ENCODE measurements at places on chromosomes 5 and 9. TPM values are rescaled to one million over a fixed set of nuclear protein-coding genes. Genes with fewer than 3 reads are reported as not detected.

- peaks cover 9% of the 10 kb centered on the region for H3K4me1 ChIP-seq
- H3K4me3 ChIP-seq: no peak overlapping the region
- peaks cover 63% of the 10 kb centered on the region for H3K36me3 ChIP-seq
- H3K27me3 ChIP-seq: no peaks in the 10 kb centered on the region
- DNase-seq: peak; percentile 48
Observed at GRCh38 chr9:5762421-5762820, 70.5 kb downstream of the ERMP1 start.

GRCh38 chr9:34984049-34984448 lies 5.5 kb upstream of the DNAJB5 start:
- no peaks in the 10 kb centered on the region for H3K36me3 ChIP-seq
- DNase-seq: peak; percentile 55
- H3K4me3 ChIP-seq: no peak overlapping the region

DNA sequence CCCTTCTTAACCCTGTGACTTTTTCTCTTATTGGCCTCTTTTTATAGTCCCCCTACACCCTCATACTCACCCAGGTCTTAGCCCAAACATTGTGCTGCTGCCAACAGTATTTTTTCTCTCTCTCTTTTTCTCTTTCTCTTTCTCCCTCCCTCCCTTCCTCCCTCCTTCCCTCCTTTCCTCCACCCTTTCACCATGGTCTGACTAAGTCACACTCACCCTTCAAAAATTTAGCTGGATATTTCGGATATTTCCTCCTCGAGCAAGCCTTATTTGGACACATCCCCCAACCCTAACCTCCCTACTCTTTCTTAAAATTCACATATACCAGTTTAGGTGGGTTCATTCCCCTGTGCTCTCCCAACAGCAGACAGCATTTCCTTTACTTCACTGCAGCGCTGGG lies 64.7 kb downstream of the FGF1 start:
- H3K36me3 ChIP-seq: no peaks in the 10 kb centered on the region
- DNase-seq: peak; percentile 77
- peak overlapping the region; percentile 54 for H3K27ac ChIP-seq

DNA sequence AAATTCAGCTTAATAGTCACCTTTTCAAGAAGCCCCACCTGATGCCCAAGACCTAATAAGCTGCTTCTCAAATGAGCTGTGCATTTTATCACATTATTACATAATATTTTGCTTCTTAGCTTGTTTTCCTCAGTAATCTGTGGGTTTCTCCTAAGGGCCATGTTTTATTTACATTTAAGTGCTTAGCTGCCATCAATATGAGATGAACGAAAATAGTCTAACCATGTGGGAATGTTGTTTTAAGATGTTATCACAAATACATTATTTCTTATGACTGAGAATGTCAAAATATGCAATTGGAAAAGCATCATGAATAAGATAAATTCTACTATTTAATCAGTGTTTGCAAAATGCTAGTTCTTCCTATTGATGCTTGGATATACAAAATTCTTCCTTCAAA lies 10.1 kb downstream of the ARRDC3 start:
- no peaks in the 10 kb centered on the region for H3K27me3 ChIP-seq
- H3K4me3 ChIP-seq: no peak overlapping the region
- H3K4me1 ChIP-seq: peaks cover 35% of the 10 kb centered on the region
- H3K36me3 ChIP-seq: peaks cover 98% of the 10 kb centered on the region
- no peak for DNase-seq

DNA sequence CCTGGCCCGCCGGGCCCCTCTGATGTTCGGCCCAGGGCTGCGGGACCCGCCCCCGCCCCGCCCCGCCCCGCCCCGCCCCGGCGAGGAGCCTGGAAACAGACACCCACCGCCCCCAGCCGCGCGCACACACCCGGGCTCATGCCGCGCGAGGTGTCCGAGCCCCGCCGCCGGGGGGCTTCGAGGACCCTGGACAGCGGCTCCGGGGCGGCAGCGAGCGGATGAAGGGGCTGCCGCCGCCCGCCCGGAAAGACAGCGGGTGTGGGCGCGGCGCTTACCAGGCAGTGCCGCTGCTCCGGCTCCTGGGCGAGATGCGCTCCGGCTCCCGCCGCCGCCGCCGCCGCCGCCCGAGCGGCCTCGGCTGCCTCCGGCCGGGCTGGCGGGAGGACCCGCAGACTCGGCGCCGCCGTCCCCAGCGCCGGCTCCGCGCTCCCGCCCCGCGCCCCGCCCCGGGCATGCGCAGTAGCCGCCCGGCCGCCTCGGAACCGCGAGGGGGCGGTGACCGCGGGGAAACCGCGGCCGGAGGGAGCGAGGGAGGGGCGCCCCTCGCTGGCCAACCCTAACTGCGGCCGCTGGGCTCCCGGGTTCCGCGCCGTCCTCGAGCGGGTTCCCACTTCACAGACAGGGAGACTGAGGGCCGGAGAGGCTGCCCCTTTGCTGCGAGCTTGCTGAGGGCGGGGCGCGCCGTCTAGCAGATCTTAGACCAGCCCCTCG lies at the start of gene GPRIN1:
TSS of gene GPRIN1 (minus strand) at position 433 of the 711 bp plus-strand sequence. CDS start 10,322 bp downstream, outside the sequence.
- no peaks in the 10 kb centered on the region for H3K27me3 ChIP-seq
- peak within 1 kb of the TSS; percentile 74 for H3K4me3 ChIP-seq
- no peaks in the 10 kb centered on the region for H3K36me3 ChIP-seq
- DNase-seq: peak; percentile 80

- H3K4me3 ChIP-seq: no peak overlapping the region
- H3K36me3 ChIP-seq: no peaks in the 10 kb centered on the region
- peak; percentile 1 for DNase-seq
- H3K4me1 ChIP-seq: no peaks in the 10 kb centered on the region
- no peaks in the 10 kb centered on the region for H3K27me3 ChIP-seq
- no peak overlapping the region for H3K27ac ChIP-seq
Observed at GRCh38 chr5:89849830-89850512, 559.6 kb downstream of the CETN3 start.

The CSF1R gene
- total RNA-seq: 0.63 TPM

Measured in GM23248 (cell line).